Glomerular endothelial cell (primary cell): ENCODE measurements at places on chromosomes 11 and 22. TPM values are rescaled to one million over a fixed set of nuclear protein-coding genes. Genes with fewer than 3 reads are reported as not detected.

MMP11 gene
- total RNA-seq: 17.9 and 21.2 TPM in 2 replicates

HORMAD2 gene
- not detected in 2 replicates for total RNA-seq

F2 gene
- total RNA-seq: 0.19 TPM in 1 of 2 replicates, not detected in the other

MAP6 gene
- total RNA-seq: 1.4 and 1.5 TPM in 2 replicates

C11orf91 gene
- 2.0 TPM in 1 of 2 replicates, not detected in the other for total RNA-seq

MOGAT2 gene
- total RNA-seq: not detected in 2 replicates

RFPL2 gene
- not detected in 2 replicates for total RNA-seq

RASGRP2 gene
- total RNA-seq: 0.34 and 1.3 TPM in 2 replicates

AGBL2 gene
- not detected in 2 replicates for total RNA-seq

CARD18 gene
- not detected in 2 replicates for total RNA-seq

HDHD5 gene
- total RNA-seq: 43.7 and 48.1 TPM in 2 replicates

C1QTNF5 gene
- total RNA-seq: 113 and 153 TPM in 2 replicates

PRMT3 gene
- total RNA-seq: 7.8 and 7.9 TPM in 2 replicates

APOL5 gene
- total RNA-seq: not detected in 2 replicates

GPR83 gene
- total RNA-seq: not detected in 2 replicates

DDI1 gene
- not detected in 2 replicates for total RNA-seq

TRIM48 gene
- total RNA-seq: not detected in 2 replicates

SLCO2B1 gene
- total RNA-seq: 0.97 and 5.4 TPM in 2 replicates

BARX2 gene
- not detected in 2 replicates for total RNA-seq

GRIK4 gene
- total RNA-seq: 0.06 and 0.10 TPM in 2 replicates

OR10A6 gene
- total RNA-seq: not detected in 2 replicates

RIMBP3B gene
- total RNA-seq: 0.06 TPM in 1 of 2 replicates, not detected in the other

LSP1 gene
- 1.1 TPM in 1 of 2 replicates, not detected in the other for total RNA-seq

GDPD4 gene
- total RNA-seq: not detected in 2 replicates

TSSK2 gene
- not detected in 2 replicates for total RNA-seq

PNPLA3 gene
- total RNA-seq: 4.6 and 6.2 TPM in 2 replicates

HTATIP2 gene
- 48.8 and 78.6 TPM in 2 replicates for total RNA-seq

PGA5 gene
- not detected in 2 replicates for total RNA-seq

MRGPRF gene
- 0.24 TPM in 1 of 2 replicates, not detected in the other for total RNA-seq

DNAJB7 gene
- not detected in 2 replicates for total RNA-seq

BIRC3 gene
- 5.6 and 7.3 TPM in 2 replicates for total RNA-seq

NPTXR gene
- total RNA-seq: 1.1 and 3.7 TPM in 2 replicates

MMP27 gene
- total RNA-seq: not detected in 2 replicates

LIF gene
- total RNA-seq: 16.6 and 25.2 TPM in 2 replicates

CLCF1 gene
- 6.2 and 6.9 TPM in 2 replicates for total RNA-seq

PNPLA5 gene
- not detected in 2 replicates for total RNA-seq

C11orf87 gene
- total RNA-seq: 0.12 TPM in 1 of 2 replicates, not detected in the other

TSGA10IP gene
- total RNA-seq: not detected in 2 replicates

ZNF70 gene
- total RNA-seq: 3.6 and 6.0 TPM in 2 replicates
